ENCODE measurements at places on chromosomes 2 and 18.

DNA sequence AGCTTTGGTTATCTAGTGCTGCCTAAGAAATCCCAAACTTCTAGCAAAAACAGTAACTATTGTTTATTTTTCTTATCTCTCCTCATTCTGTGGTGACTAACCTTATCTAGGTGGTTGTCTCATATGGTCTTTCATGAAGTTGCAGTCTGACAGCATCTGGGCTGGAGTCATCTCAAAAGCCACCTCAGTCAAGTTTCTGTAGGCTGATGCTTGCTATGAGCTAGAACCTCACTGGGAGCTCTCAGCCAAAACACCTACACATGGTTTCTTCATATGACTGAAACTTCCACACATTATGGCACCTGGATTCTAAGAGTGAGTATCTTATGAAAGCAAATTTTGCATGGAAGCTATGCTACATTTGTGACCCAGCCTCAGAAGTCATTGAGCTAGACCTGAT lies 596.4 kb upstream of the VRK2 start:
- no peak for DNase-seq

DNA sequence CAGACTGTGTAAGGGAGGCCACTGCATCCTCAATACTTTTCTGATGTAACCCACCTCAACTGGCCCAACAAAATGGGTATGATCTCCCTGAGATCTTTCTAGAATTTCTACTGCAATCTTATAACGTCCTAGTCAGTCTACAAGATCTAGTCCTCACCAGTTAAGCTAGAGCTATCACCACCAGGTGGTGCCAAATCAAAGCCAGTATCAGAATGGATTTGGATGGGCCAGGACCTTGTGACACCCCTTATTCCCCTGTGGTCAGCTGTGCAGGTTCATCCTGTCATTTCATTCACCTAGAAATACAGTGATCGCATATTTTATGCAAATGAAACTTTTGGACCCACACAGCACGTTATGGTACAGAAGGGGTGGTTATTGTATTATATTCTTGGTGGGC lies 90.3 kb downstream of the OLA1 start:
- DNase-seq, result no peak

DNA sequence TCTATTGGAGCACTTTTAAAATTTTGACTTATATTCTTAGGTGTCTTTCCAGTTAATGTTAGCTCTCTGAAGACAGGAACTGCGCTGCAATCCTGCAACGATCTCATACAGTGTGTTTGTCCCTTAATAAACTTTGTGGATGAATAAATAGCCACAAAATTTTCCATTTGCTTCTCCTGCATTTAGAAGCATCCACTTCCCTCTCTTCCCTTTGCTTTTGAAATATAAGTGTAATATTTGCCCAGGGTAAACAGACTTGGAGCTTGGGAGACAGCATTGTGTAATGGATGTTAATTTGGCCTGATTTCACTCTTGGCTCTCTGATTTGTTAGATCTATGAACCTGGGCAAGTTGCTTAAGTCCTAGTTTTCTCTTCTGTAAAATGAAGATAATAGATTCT lies 58.2 kb upstream of the CD28 start:
- no peak for DNase-seq

- DNase-seq, result no peak
Measured at GRCh38 chr18:74148543-74149070, 284 bp downstream of the TIMM21 start.

DNA sequence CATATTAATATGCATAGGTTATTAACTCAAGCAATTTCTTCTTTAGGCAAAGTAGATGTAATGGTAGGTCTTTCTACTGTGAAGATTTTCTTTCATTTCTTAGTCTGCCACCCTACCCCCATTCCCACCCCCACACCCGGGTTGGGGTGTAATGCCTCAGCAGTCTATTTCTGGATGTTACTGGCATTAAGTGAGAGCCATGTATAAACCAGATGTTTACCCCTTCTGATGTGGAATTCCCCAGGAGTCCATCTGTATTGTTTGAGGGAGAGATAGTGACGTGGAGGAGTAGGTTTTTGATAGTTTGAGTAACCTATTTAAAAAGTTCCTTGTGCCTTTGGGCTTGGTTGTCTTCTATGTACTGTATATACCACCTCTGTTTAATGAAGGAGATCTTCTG lies 11.8 kb downstream of the TDRD15 start:
- DNase-seq, result no peak

DNA sequence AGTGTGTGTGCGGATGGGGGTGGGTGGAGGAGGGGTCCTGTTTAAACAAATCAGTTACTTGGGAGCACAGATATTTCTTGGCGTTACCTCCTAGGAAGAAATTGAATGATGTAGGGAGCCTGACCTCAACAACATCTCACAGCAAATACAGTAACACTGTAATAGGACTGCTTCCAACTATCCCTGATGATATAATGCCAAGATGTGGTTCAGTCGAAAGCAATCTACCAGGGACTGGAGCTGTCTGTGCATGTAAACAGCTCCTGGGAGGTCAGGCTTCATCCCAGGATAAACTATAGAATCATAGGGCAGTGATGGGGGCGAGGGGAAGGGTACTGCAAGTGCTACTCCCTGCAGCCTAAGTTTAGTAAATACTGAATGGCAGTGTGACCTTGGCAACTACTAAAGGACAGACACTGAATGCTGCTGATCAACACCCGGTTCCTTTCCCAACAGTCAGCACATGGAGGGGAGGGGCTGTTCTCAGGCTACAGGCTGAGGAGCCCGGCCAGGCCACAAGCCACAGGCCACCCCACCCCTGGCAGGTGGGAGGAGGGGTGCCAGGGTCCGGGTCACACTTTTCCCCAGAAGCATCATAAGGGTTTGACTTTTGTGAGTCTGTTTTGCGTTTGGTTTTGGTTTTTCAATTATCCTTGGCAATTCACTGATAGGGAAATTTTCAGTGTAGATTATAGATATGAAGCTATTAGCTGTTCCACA lies 85.3 kb upstream of the ZNF397 start:
- no peak for DNase-seq

GRCh38 chr2:22329211-22330154 lies 1055.5 kb upstream of the KLHL29 start:
- no peak for DNase-seq

GRCh38 chr18:11689669-11690565 lies 853 bp downstream of the GNAL start:
- no peak for DNase-seq

GRCh38 chr2:109064660-109065390 lies 64.2 kb upstream of the SH3RF3 start:
- DNase-seq, result no peak

DNA sequence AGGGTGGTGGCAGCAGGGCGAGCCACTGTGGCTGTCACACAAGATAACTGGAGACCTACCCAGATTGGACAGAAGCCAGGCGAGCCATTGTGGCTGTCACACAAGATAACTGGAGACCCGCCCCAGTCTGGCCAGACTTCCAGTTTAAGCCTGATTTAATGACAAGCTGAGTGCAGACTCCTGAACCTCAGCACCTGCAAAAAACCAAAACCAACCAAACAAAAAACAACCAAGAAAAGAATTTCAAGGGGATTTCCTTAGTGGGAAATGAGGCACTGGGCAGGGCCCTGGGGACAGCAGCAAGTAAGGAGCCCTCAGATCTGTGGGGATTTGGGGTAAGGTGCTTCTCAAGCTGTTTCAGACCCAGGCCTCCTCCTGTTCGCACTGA lies 95.2 kb upstream of the BOD1L2 start:
- DNase-seq, result no peak

DNA sequence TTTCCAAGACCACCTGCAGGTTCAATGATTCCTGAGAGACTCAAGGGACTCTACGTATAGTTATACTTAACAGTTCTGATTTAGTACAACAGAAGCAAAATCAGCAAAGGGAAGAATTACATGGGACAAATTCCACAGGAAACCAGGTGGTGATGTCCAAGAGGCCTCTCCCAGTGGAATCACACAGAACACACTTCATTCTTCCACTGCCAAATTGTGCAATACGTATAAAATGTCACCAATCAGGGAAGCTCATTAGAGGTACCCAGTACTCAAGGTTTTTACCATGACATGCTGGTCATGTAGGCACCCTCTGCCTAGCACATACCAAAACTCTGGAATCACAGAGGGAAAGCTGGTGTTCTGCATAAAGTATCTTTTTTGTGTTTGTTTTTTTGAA lies 22.4 kb downstream of the CAPG start:
- DNase-seq, result no peak

DNA sequence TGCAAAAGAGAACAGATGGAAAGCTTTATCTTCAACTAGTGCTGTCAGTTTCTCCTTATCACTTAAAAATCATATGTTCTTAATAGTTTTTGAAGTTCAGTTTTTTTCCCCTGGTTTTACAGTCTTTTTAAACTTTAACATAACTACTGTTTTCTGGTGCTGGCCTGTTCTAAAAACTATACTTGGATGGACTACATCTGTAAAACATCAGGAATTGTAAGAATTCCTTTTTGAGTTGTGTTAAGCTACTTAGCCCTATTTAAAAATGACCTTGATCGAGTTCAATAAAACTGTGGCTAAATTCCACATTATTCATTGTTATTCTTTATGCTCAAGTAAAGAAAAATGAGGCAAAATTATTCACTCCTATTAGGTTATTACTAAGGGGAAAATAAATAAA lies 397.7 kb downstream of the NUP35 start:
- no peak for DNase-seq

DNA sequence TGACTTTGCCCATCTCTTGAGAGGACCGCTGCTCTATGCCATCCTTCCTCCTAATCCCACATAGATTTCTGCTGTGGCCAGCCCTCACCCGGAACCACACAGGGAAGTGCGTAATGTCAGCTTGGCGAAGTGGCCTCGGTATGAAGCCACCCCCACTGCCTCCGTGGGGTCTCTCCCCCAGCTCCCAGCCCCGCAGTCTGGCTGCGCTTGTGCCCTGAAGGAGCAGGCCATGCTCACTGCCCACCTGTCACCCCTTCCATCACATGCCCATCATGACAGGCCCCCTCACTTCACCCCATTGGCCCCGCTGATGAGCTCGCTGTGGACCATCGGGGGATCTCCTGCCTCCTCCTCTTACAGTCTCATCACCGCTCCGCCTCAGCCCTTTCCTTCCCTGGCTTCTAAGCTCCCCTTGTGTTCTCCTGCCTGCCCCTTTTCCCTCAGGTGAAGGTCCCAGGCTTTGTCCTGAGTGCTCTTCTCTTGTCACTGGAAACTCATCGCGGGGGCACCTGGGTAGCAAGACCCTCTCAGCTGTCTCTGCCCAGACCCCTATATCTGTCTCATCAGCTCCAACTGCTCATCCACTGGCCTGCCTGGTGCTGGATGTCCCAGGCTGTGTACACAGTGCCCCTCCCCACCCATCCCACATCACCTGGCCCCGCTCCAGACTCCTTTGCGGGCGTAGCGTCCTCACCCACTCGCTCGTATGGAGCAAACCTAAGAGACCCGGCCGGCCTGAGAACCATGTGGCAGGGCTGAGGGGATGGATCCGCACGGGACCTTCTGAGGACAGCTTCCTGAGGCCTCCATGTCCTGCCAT lies 81.7 kb downstream of the GLI2 start:
- DNase-seq, result no peak

- DNase-seq, result no peak
Measured at GRCh38 chr2:138298120-138298814, 203.3 kb upstream of the SPOPL start.

GRCh38 chr18:76943542-76944339 lies 121.4 kb downstream of the ZNF236 start:
- DNase-seq, result no peak

DNA sequence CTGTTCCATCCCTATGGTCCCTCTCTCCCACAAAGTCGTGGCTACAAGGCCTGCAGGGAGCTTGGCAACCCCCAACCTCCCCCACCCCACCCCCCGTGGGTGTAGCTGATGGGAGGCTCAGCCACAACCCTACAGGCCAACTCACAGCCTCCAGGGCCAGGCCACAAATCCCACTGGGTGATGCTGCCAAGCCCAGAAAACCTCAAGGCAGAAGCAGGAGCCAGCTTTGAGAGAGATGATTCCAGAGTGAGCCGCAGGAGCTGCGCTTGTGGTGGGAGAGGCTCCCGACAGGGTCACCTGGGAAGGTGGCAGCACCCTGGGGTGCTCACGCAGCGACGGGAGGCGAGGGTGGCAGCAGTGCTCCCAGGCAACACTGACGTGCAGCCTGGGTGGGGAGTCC lies 44.8 kb downstream of the ADCY3 start:
- DNase-seq, result no peak
